ENCODE measurements at places on chromosomes 4 and X.

GRCh38 chr4:173410079-173410478, 11.2 kb upstream of the SCRG1 start:
- no peak for DNase-seq

GRCh38 chr4:41749631-41750039, 1.1 kb upstream of the PHOX2B start:
- DNase-seq = no peak

DNA sequence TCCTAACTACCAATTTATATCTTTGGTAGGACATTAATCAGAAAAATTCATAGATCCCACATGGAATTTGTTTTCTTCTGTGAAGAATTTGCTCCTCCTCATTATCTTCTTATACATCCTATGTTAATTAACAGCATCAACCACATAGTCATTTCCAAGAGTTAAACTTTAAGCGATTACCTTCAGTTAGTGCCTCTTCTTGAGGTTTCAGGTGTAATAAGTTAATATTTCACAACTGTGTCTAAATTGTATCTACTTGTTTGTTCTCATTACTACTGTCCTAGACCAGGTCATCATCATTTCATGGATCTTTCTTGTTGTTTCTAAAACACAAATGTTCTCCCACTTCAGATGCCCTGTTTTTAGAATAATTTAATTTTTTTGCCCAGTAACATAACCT, 457.9 kb downstream of the FAT4 start:
- no peak for DNase-seq

DNA sequence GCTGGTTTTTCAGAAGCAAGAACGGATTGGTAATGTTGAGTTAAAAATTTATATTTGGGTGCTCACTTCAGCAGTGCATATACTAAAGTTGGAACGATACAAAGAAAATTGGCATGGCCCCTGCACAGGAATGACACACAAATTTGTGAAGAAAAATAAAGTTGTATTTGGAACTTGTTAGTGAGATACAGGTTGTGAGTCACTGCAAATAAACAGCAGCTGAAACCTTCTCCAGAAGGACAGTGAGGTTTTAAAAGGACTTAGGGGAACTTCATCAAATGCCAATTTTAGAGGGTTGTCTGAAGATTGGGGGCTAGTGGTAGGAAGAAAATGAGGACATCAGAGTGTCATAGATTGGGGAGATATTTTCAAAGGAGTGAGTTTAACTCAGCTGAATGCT, 79.7 kb upstream of the ELOVL6 start:
- DNase-seq = no peak

- DNase-seq = no peak
Observed at GRCh38 chrX:41118156-41118555, 32.9 kb downstream of the USP9X start.

DNA sequence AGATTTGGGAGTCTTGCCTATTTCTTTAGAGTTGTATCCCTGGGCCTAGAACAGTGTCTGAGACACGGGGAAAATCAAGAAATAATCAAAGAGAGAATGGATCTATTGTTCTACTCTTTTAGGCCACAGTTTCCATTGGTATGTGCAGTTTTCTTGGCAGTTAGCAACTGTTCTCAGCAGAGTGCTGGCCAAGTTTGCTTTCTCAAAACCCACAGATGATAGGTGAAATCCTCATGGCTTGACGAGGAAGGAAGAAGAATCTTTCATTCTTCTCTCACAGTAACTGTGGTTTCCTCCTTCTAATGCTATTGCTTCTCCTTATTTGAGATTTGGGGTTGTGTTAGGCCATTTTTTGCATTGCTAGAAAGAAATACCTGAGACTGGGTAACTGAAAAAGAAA, 42.2 kb downstream of the AGA start:
- DNase-seq = no peak

DNA sequence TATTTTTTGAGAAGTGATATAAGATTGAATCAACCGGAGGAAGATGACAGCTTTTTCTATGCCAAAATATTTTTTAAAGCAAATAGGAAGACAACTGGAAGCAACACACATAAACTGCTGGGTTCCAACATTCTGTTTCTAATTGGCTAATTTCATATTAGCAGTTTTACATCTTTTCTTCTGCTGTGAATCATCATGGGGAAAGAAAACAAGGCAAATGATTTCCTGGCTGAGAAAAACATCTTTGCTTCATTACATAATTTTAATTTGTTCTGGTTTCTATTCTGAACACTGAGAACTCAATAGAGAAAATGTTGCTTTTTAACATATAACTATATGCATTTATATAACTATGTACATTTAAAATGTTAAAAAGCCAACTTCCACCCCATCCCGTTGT, 2518.5 kb downstream of the ARAP2 start:
- no peak for DNase-seq

DNA sequence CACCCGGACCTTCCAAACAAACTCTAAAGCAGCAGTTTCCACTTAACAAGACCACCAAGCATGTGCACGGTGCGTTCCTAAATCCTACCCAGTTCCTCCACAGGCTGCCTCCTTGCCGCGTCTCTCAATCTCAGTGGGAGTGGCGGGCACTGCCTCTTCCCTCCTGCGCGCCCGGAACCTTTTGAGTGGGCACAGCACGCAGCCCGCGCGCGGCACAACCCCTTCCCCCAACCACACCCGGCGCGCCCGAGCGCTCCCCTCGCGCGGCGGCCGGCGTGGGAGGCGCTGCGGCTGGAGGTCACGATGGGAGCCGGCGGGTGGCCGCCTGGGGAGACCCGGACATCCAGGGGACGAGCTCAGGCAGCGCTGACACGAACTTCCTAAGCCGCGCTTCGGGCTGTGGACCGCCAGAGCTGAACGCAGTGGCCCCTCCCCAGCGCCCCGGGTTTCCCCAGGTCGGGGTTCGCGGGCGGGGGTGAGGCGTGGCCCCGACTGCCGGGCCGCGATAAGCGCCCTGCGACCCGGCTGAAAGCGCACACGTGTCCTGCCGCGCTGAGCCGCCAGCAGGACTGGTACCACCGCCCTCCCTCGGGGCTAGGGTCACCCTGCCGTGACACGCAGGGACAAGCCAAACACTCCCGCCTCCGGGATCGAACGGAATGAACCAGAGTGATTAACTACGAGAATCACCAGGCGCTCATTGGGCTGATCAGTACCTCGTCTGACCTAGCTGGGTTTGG, at the start of gene ABCG2:
TSS of gene ABCG2 (minus strand) at position 151 of the 740 bp plus-strand sequence. CDS start 18,644 bp downstream, outside the sequence.
- peak; percentile 44 for DNase-seq

Measured in stimulated activated naive CD8-positive, alpha-beta T cell treated with anti-CD3 and anti-CD28 coated beads, Interleukin-15, amount 100 ng/mL, for 72 hours (primary cell).